ENCODE measurements at places on chromosomes 2 and 18. TPM values are rescaled to one million over a fixed set of nuclear protein-coding genes. Genes with fewer than 3 reads are reported as not detected.

GRCh38 chr2:11326677-11327211 lies 17.7 kb downstream of the ROCK2 start:
- no peak for DNase-seq

- no peak for DNase-seq
Observed at GRCh38 chr18:58087928-58088690, 44.1 kb downstream of the NEDD4L start.

GRCh38 chr18:35045121-35045520 lies 3.9 kb downstream of the MAPRE2 start:
- no peak for DNase-seq

The INO80D gene
- 11.3 TPM for total RNA-seq

The COL4A3 gene
- total RNA-seq = not detected
